ENCODE measurements at places on chromosomes 11 and 22.

DNA sequence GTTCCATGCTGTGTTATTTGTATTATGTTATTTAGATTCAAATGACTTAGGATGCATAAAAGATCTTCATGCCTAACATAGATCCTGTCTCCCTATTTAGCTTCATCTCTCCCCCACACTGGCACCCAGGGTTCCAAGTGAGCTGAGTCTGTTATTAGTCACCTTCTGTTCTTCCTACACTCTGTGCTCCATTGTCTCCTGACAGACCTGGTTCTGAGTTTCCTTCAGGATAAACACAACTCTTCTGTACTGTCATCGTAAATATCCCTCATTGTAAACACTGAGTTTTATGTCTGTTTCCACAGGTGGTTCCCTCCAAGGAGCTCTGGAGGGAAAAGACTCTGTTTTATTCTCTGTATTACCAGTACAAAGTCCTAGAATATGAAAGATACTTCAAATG is 8.7 kb downstream of the MMP26 start:
- H3K36me3 ChIP-seq: no peaks in the 10 kb centered on the region
- DNase-seq: no peak
- no peak overlapping the region for H3K27ac ChIP-seq
- no peak overlapping the region for H3K4me3 ChIP-seq

GRCh38 chr11:35243774-35244173 is 104.8 kb downstream of the CD44 start:
- no peak for DNase-seq
- no peak overlapping the region for H3K27ac ChIP-seq

- no peaks in the 10 kb centered on the region for H3K4me1 ChIP-seq
- DNase-seq: no peak
- no peak overlapping the region for H3K27ac ChIP-seq
- H3K27me3 ChIP-seq: peaks cover 12% of the 10 kb centered on the region
Observed at GRCh38 chr22:50138988-50139387, 31.5 kb upstream of the PANX2 start.

DNA sequence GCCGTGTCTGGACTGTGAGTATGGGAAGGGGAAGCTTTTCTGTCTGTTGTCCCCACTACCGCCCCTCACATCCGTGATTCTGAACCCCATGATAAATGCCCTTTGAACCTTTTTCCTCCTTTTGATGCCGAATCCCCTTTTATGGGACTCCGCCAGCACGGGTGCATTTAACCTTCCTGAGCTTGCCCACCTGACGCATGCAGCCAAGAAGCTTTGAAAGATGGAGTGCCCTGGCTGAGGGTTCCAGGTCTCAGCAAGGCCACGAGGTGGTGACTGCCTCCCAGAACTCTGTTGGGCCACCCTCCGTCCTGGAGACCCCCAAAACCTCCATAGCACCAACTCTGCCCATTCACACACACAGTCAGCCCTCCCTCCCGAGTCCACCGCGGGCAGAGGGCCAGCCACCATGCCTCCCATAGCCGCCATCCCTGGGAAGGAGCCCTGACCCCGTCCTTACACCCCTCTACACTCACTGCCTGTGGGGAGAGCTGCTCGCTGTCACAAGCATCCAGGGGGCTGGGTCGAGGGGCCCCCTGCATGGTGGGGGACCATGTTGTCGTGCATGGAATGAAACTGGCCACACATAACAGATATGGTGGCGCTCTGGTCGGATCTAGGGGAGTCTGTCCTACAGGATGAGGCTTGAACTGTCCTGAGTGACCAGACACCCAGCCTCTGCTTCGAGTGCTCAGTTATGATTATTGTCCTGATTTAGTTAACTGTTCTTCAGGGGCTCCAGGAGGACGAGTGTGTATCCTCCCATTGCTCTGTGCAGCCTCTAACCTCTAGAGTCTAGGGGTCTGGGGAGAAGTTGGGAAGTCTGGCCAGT is 822 bp upstream of the COMT start:
- H3K4me3 ChIP-seq: peak overlapping the region; percentile 91
- H3K4me1 ChIP-seq: peaks cover 42% of the 10 kb centered on the region
- DNase-seq: no peak

DNA sequence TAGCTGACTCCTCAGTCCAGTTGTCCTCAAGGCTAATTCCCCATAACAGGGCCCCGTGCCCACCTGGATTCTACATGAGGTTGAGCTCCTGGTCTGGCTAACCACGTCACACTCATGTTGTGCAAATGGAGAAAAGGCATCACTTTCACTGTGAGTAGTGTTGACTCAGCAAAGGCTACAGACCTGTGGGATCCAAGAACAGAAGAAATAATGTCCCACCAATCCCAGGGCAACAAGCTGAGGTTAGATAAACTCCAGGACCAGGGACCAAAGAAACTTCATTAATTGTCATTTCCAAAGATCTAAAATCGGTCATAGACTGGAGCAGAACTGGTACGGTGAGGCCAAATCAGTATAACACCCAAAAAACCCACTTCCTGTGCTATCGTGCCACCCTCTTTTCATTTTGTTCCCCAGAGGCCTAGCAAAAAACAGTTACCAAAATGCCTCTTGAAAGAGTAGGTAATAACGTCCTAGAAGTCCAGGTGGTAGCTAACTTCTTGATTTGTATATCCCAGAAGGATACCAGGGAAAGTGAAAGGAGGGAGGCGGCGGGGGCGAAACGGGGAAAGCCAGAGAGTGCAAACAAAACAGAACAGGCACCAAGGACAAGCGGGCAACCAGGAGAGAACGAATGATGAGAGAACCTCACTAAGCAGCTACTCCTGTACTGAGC is 1.4 kb downstream of the PCSK7 start:
- peaks cover 21% of the 10 kb centered on the region for H3K36me3 ChIP-seq
- no peaks in the 10 kb centered on the region for H3K27me3 ChIP-seq
- peaks cover 59% of the 10 kb centered on the region for H3K4me1 ChIP-seq
- peak; percentile 73 for DNase-seq
- peak overlapping the region; percentile 90 for H3K4me3 ChIP-seq

All from naive thymus-derived CD8-positive, alpha-beta T cell (primary cell).